ENCODE measurements at places on chromosomes 6 and 20. TPM values are rescaled to one million over a fixed set of nuclear protein-coding genes. Genes with fewer than 3 reads are reported as not detected.
A peak's percentile ranks its signal among the peaks of the same experiment; 100 is the strongest.

DNA sequence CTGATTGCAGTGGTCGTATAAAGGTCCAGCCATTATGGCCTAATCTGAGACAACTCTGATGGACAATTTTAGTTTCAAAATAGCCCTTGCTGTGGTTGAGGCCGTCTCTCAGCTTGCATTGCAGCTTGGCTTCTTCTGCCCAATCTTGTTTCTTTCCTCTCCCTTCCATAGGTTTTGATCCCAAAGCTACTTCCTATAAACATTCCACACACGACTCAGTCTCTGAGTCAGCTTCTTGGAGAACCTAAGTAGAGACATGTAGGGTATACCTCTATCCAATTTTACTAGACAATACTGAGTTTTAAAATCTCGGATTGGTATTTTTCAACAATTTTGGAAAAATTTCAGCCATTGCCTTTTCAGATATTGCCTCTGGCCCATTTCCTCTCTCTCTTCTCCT lies 13.4 kb downstream of the IYD start:
- H3K27ac ChIP-seq: no peak overlapping the region
- H3K36me3 ChIP-seq: no peaks in the 10 kb centered on the region
- peaks cover 3% of the 10 kb centered on the region for H3K4me1 ChIP-seq
- H3K4me3 ChIP-seq: no peak overlapping the region
- no peak for DNase-seq

GRCh38 chr6:604579-604978 lies 52.3 kb downstream of the HUS1B start:
- no peak for DNase-seq
- peaks cover 4% of the 10 kb centered on the region for H3K4me1 ChIP-seq
- H3K36me3 ChIP-seq: peaks cover 23% of the 10 kb centered on the region
- no peak overlapping the region for H3K27ac ChIP-seq
- H3K4me3 ChIP-seq: no peak overlapping the region

GRCh38 chr20:43244647-43245046 lies 54.9 kb upstream of the PTPRT start:
- H3K4me1 ChIP-seq: no peaks in the 10 kb centered on the region
- no peak for DNase-seq
- H3K4me3 ChIP-seq: no peak overlapping the region
- H3K27ac ChIP-seq: no peak overlapping the region
- H3K36me3 ChIP-seq: no peaks in the 10 kb centered on the region
- no peaks in the 10 kb centered on the region for H3K27me3 ChIP-seq

DNA sequence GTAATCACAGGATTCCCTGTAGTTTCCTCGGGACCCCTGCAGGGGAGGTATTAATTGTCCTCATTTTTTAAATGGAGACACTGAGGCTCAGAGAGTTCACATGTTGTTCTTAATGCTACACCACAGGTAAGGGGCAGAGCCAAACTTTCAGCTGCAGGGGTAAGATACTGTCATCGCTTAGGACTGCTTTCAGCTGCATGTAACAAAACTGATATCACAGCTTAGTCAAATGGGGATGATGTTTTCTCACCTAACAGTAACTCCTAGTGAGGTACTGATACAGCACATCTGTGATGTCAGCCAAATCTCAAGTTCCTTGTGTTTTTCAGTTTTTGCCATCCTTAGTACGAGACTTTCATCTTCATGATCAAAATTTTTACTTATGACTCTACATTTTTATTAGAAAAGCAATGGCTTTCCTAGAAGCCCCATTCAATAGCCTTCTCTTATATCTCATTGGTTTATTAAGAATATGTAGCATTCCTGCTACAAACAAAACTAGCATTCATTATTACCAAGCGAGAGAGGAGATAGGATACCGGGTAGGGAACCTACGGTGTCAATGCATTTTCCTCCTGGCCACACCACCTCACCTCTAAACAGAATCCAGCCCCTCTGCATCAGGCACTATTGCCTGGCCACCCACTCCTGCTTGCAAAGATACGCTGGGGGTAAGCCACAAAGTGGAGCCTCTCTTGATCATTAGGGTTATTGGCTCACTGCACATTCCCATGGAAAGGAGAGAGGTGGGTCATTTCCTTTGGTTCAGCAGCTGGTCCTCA lies 557.5 kb downstream of the CD83 start:
- no peak for DNase-seq
- H3K27ac ChIP-seq: no peak overlapping the region
- no peak overlapping the region for H3K4me3 ChIP-seq

DNA sequence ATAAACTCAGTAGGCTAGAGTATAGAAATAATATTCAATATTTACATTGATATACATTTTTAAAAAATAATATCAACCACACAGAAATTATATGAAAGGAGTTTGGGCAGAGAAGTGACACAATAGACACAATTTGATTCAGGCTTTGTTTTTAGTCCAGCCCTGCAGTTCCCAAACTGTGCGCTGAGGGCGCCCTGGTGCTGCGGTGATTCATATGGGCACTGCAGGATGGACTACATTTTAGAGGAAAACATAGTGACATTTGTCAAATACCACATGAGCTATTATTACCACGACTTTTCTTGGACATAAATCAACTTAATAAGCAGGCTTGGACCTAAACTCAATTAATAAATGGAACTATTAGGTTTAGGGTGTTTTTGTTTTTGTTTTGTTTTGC lies 364.3 kb upstream of the ID4 start:
- H3K4me3 ChIP-seq: no peak overlapping the region
- H3K4me1 ChIP-seq: no peaks in the 10 kb centered on the region
- DNase-seq: peak; percentile 68

DNA sequence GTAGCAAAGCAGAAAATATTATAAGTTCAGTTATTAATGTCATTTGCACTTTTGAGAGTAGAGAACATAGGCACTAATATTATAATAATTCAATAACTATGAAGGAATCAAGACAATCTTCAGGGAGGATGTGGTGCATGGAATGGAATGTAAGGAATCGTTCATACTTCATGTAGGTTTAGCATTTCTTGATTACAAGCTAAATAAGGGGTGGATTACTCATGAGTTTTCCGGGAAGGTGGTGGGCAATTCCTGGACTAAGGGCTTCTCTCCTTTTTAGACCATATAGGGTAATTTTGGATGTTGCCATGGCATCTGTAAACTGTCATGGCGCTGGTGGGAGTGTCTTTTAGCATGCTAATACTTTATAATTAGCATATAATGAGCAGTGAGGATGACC lies 9.1 kb upstream of the BTNL2 start:
- peaks cover 8% of the 10 kb centered on the region for H3K4me1 ChIP-seq
- peaks cover 6% of the 10 kb centered on the region for H3K27me3 ChIP-seq
- no peak for DNase-seq
- no peak overlapping the region for H3K27ac ChIP-seq
- H3K36me3 ChIP-seq: no peaks in the 10 kb centered on the region

- DNase-seq: no peak
- H3K27me3 ChIP-seq: no peaks in the 10 kb centered on the region
- no peaks in the 10 kb centered on the region for H3K4me1 ChIP-seq
- H3K4me3 ChIP-seq: no peak overlapping the region
Measured at GRCh38 chr6:73064266-73064665, 161.0 kb downstream of the KHDC1L start.

DNA sequence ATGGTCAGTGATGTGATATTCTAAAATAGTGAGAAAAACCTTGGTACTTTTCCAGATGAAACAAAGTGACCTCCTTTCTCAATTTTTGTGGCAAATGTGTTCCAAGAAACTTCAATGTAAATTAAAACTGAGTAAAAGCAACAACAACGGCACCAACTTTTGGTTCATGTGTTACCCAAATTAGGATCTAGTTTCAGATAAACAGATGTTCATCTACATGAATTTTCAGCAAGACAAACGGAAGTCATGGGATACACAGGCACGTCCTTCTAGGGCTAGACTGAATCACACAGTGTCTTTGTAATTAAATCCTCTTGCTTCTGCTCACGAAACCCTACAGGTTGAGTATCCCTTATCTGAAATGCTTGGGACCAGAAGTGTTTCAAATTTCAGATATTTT lies 915.2 kb downstream of the TFAP2A start:
- no peaks in the 10 kb centered on the region for H3K36me3 ChIP-seq
- no peak overlapping the region for H3K27ac ChIP-seq
- H3K27me3 ChIP-seq: no peaks in the 10 kb centered on the region
- no peak overlapping the region for H3K4me3 ChIP-seq
- no peak for DNase-seq

DNA sequence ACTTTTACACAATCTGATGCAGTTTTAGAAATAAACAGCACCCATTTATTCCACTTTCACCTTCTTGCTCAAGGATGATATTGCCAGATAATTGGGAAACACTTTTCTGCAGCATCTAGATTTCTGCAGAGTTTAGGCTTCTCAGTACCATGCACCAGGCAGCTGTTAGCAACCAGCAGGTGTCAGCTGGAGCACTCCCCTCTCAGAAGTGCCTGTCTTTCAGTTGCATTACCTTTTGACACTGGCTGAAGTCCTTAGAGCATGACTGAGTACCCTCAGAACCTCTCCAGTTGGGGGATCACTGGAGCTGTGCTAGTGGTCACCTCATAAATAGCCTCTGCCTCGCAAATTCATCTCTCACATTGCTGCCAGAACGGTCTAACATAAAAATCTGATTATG lies 91.2 kb downstream of the DNAH8 start:
- no peaks in the 10 kb centered on the region for H3K36me3 ChIP-seq
- H3K27me3 ChIP-seq: no peaks in the 10 kb centered on the region
- no peak for DNase-seq
- H3K4me3 ChIP-seq: no peak overlapping the region

- H3K27ac ChIP-seq: no peak overlapping the region
- no peaks in the 10 kb centered on the region for H3K27me3 ChIP-seq
- no peaks in the 10 kb centered on the region for H3K4me1 ChIP-seq
- H3K4me3 ChIP-seq: no peak overlapping the region
- DNase-seq: no peak
Measured at GRCh38 chr6:126983779-126984178, 134.7 kb upstream of the RSPO3 start.

- no peaks in the 10 kb centered on the region for H3K36me3 ChIP-seq
- no peak for DNase-seq
- no peaks in the 10 kb centered on the region for H3K27me3 ChIP-seq
Measured at GRCh38 chr6:148747471-148748165, 788 bp downstream of the UST start.

SRMS gene
- not detected for total RNA-seq

NMBR gene
- not detected for total RNA-seq

PPP1R14C gene
- not detected for total RNA-seq

PCSK2 gene
- total RNA-seq: 12.5 TPM

PTPRK gene
- total RNA-seq: 53.1 TPM

HRH3 gene
- not detected for total RNA-seq

All from esophagus muscularis mucosa (tissue), 4 donors.